ENCODE measurements at places on chromosomes 7 and 10.

DNA sequence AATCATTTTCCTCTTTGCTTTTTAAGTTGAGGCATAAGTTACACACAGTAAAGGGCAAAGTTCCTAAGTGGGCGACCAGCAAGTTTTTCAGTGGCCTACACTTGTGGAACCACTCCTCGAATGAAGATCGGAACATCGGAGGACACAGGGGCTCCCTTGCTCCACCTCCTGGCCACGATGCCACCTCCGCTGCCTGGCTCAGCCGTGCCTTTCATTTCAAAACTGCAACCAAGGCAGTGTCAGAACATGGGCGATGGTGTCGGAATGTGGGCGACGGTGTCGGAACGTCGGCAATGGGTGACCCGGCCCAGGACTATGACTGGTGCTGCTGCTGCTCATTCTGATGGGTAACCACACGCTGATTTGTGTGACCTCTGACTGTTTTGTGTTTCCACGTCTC is 9.6 kb upstream of the VIPR2 start:
- DNase-seq = no peak

DNA sequence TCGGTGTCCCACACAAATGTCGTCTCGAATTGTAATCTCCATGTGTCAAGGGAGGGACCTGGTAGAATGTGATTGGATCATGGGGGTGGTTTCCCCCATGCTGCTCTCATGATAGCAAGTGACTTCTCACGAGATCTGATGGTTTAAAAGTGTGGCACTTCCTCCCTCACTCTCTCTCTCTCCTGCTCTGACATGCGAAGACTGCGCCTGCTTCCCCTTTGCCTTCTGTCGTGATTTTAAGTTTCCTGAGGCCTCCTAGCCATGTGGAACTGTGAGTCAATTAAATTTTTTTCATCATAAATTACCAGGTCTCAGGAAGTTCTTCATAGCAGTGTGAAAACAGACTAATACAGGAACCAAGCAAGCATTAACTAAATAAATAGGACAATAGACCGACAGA is 229.1 kb downstream of the GFRA1 start:
- DNase-seq = no peak

- no peak for DNase-seq
Measured at GRCh38 chr7:50068026-50068425, 25.0 kb downstream of the ZPBP start.

DNA sequence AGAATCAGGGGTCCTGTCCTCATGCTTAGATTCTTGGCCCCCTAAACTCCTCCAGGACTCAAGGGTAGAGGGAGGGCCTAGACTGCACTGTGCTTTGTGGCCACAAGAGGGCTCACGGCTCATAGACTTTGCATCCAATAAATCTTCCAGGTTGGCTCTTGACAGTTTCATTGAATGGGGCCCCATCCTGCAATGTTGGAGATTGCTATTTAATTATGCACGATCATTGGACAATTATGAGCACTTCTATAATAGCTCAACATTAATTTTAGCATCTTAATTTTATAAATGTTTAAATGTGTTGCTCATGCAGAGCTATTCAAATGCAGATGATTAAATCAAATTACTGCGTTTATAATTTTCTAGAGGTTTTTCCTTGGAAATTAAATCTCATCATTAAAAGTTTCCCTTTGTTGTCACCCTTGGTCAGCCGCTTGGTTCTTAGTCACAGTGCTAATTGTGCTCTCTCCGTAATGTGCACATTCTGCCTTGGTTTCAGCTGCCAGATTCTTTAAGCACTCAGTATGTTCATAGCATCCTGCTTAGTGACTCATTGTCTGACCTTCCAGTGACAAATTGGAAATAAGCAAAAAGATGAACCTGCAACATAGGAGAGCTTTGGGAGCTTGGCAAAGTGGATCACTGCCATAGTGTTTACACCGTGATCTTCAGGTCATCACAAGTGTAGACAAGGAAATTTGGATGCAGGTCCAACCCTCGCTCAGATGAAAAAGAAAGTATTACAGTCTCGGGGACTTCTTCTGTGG is 33.4 kb upstream of the PLPP4 start:
- no peak for DNase-seq
